ENCODE measurements at places on chromosomes 12 and 14.

GRCh38 chr12:120814903-120815429, 89.2 kb downstream of the SPPL3 start:
- DNase-seq, result no peak

GRCh38 chr12:48811437-48812090, 6.7 kb upstream of the CACNB3 start:
- DNase-seq, result no peak

DNA sequence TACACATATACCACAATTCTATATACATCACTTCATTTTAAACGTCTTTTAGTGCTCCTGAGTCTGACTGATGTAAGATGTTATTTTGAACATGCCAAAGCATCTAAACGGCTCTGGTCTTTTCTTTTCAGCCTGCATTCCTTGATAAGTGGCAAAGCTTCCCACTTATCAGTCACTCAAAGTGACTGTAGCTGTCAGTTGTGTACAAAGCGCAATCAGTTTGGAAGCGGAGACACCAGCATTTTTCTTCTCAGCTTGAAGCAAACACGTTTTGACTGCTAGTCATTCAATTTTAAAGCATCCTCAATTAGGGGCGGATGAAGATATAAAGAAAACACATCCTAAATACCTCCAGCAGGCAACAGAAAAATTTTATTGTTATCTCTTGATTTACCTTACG, 226.8 kb downstream of the SOX5 start:
- DNase-seq, result no peak

DNA sequence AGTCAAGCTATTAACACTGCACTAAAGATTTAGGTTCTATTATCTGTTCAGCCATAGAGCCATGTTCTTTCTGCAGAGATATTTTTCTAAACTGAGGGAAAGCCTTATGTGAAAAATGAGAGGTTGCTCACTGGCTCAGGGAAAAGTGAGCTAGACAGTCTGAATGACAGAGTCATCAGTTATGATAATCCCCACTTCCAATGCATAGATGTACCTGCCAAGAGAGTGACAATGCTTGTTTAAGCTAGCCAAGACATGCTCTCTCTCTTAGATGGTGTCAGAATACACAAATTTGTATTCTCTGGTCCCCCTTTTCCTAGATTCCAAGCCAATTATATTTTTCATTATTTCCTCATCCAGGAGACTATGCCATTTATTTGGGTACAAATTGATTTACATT, 176.9 kb upstream of the FRMD6 start:
- DNase-seq, result no peak

DNA sequence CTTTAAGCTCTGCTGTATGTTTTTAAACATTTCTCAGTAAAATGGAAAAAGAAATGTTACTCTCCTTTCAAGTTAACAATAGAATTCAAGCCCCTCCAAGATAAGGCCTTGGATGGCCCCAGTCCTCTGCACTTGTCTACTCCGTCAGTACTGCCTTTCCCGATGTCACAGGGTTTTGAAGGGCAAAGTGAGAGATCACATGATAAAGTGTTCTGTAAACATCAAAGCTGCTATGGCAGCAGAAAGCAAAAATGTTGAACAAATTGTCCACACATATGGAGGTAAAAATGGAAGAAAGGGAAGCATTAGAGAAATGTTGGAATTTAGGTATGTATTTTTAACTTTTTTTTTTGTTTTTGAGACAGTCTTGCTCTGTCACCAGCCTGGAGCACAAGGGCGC, 33.5 kb upstream of the CDK2AP1 start:
- no peak for DNase-seq

- DNase-seq, result peak; percentile 38
Measured at GRCh38 chr12:50597200-50598195, 92.7 kb downstream of the DIP2B start.

DNA sequence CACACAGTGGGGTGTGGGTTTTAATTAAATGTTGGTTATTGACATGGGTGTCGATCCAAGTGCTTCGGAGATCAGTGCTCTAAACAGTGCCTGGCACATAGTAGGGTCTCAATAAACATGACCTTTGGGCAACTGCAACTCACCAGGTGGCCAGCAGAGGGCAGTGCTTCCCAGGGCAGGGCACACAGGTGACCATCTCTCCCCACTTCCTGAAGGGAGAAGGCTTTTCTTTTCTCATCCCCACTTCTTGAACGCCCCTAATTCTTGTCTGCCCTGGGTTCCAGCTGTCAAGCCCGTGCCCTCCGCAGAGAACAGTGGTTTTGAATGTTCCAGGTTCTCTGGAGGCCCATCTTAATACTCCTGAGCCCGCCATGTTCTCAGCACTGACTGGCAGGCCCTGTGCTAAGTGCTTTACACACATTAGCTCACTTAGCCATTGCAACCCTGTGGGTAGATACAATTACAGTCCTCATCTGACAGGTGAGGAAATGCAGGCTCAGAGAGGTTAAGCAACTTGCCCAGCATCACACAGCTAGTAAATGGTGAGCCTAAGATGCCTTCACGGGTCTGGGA, 16.3 kb downstream of the RAPGEF3 start:
- DNase-seq, result peak; percentile 69

DNA sequence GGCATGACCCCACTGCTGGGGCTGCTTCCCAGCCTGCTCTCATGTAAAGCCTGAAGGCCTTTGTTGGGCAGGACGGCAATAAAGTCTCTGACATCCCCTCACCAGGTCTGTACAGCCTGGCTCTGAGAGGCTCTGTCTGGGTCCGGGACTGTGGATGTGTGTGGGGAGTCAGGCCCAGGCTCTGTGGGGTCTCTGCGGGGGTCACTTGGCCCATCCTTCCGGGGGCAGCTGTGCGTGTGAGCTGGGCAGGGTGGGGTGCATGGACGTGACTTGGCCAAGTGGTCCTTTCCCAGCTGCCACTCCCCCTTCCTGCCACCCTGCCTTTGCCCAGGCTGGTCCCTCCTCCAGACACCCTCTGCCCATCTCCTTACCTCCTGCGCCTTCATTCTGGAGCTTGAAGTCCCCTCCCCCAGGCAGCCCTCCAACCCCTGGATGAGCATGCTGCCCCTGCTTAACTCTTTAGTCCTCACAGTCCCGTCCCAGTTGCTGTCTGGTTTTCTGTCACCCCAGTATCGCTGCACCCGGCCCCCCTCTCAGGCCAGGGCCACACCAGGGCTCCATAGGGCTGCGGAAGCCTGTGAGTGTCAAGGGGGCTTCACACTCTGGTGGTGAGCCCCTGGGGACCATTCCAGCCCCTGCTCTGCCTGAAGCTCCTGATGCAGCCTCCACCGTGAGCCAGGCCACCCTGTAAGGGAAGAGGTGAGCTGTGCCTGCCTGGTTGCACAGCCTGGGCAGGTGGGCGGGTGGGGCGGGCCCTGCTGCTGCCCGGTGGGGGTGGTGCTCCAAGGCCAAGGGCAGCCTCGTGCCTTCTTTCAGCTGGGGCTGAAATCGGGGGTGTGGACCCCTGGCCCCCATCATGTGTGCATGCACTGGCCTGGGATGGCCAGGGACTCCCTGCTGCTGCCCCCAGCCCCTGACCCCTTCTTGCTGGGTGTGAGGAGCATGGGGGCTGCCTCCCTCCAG, 25.5 kb upstream of the KIF26A start:
- no peak for DNase-seq

DNA sequence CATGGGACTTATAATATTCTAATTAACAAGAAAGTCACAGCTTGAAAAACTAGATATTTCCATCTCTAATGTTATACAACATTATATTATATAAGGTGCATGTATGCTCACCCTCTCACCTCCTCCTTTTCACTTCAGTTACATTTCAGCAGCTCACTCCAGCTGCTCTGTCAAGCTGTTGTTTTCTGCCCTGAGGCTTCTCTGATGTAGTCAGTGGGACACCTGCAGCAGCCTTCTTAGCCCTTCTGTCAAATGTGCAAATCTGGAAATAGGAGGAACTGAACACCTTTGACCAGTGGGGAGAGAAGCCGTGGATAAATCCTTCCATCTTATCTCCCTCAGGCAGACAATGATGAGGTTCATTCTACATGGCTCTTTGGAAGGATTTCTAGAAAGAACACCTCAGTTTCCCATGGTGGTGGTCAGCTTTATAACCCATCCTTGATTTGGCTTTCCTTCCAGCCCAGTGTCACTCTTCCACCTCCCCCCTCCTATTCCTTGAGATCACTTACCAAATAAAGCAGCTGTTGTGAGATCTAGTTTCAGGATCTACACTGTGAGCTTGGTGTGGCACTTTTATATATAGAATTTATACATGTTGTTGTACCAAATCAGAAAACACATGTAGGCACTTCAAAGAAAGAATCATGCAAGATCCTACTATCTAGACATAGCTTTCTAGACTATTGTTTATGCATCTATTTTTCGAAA, 79.6 kb upstream of the STK38L start:
- DNase-seq, result no peak

DNA sequence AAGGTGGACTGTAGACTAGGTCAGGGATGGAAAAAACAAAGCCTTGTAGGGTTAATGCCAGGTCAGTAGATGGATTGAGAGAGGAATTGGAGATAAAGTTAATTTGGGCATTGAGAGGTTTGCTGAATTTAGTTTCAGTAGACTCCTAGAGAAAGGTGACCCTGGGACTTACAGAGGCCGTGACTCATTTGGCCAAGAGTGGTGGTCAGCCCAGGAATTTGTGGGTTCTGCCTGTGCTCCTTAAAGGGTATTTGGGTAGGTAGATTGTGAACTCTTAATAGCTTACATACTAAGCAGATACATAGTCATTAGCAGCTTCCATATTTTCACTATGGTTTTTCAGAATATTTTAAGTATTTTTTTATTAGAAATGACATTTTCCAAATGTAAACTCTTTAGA, 21.8 kb downstream of the PLEKHA5 start:
- no peak for DNase-seq

GRCh38 chr12:52199294-52199919, 7.6 kb upstream of the KRT80 start:
- no peak for DNase-seq

DNA sequence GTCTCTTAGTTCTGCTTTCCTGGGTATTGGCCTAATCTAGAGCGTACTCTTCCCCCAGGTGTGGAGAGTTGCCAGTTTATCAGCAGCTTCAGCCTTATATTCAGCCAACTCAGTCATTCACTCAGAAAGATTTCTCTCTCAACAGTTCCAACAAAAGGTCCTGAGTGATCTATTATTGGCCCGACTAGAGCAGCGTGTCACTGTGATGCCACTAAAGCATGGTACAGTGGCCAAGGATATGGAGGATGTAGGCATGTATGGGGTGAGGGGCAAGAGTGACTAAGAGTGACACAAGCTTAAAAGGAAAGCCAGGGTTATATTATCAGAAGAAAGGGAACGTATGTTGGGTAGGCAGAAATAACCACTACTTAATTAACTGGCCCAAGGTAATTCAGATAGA, 4.8 kb downstream of the NOPCHAP1 start:
- DNase-seq, result no peak

DNA sequence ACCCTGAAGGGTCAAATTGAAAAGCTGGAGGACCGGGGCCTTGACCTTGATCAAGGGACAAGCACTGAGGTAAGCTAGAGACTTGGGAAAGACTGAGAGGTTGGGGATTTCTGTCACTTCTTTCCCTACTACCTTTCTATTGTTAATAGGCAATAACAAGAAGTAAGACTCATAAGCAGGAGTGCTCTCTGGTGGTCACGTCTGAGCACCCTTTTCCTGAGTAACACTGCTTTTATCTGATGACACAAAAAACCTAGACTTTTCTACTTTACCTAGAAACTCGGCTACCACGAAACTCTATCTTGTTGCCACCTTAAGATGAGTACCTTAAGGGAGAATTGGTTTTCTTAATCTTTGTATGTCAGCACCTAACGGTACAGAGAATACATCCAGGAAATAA, 35.5 kb upstream of the PPFIBP1 start:
- DNase-seq, result no peak

DNA sequence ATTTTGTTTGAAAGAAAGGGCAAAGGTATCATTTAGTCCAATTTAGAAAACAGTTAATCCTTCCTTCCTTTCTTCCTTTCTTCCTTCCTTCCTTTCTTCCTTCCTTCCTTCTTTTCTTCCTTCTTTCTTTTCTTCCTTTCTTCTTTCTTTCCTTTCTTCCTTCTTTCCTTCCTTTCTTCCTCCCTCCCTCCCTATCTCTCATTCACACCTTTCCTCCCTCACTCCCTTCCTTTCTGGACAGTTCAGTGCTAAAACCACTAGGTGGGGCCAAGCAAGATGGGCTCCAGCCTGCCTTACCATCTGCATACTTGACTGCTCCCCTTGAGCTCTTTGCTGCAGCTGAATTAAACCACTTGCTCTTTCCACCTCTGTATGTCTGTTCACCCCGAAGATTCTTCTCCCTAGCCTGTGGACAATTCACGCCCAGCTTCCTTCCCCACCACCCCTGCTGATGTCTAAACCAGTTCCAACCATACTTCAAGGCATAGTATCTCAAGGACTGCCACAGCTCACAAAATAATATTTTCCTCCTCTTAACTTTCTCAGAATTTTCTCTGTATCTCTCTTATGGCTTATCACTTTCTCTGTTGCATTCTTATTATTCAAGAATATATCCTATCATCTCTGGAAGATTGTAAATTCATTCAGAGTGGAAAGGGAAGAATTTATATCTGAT, 78.0 kb downstream of the DBX2 start:
- no peak for DNase-seq
